ENCODE measurements at places on chromosomes 11 and 22.
A peak's percentile ranks its signal among the peaks of the same experiment; 100 is the strongest.

DNA sequence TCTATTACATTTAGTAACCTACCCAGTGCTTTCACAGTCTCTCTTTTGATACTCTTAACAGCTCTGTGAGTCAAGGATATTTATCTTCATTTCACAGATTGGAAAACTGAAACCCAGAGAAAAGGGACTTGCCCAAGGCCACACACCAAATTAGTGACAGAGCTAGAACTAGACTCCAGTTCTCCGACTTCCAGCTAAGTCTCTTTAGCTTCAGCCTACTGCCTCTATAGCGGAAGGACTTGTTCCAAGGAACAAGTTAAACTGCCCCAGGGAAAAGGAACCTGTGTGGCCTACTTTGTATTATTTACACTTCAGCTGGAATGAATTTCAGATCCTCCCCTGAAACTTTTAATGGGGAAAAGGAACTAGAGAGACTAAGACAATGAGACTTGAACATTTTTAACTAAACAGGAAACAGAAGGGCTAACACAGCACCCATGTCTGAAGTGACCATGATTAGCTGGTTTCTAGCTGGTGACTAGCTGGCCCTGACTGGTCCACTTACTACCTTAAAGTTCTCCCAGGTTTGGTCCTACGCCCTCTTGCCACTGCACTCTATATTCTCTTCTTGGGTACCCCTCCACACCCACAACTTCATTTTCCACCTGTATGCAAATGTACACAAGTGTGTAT is 1.3 kb downstream of the LRRC51 start:
- DNase-seq = no peak

GRCh38 chr11:31303644-31304180 is 65.8 kb downstream of the DCDC1 start:
- no peak for DNase-seq

GRCh38 chr22:36764641-36765040 is 11.3 kb downstream of the IFT27 start:
- DNase-seq = no peak

DNA sequence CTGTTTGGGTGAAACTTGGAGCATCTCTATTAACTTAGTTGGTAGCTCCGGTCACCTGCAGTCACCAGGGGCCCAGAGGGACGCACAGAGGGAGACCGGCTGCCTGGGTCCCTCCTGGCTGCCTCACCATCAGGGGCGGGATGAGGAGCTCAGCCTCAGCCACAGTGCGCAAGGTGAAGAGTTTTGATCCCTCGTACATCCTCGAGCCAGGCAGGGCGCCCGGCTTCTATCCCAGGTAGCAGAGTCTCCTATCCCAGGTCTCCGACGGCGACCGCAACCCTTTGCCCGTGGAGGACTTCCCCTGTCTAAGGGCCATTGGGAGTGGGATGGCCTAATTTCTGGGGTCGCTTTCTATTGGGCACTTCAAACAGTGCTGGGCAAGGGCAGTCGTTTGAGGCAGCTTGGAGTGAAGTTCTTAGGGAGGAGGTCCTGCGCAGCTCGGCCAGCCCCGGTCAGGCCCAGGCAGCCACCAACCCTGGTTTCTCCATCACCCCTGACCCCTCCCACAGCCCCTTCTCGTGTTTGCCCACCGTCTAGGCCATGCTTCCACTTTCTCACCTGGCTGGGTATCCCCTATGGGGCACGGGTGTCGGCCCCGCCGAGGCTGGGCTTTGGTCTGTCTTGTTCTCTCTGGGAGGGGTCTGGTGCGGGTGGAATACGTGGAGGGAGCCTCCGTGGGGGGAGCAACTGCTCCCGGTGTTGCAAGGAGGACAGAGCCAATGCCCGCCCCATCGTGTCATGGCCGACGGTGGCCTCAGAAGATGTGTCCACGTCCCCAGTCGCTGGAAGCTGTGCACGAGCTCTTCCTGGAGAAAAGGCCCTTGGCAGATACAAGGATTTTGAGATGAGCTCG is 3.6 kb upstream of the MRGPRG start:
- DNase-seq = no peak

DNA sequence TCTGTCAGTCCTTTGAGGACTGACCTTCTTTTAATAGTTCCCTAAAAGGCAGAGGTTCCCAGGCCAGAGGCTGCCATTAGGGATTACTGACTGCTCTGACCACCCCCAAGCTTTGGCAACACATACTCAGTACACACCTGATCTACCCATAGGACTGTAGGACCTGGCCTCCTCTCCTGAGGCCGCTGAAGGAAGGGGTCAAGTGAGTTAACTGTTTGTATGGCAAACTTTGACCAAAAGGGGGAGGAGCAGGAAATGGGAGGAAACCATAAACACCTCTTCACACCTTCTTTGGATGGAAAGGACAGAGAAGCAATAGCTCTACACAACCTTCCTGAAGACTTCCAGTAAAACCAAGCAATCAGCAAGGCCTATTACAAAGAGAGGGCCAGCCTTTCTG is 104.0 kb downstream of the APOL5 start:
- no peak for DNase-seq

DNA sequence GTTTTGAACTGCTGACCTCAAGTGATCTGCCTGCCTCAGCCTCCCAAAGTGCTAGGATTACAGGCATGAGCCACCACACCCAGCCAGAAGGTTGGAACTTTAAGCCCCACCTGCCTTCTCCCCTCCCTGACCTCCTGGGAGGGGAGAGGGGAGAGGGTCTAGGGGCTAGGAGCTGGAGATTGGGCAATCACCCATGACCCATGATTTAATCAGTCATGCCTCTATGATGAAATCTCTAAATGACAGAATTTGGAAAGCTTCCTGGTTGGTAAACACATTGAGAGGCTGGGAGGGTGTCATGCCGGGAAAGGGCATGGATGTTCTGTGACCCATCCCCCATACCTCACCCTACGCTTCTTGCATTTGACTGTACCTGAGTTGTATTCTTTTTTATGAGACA is 17.1 kb upstream of the TFIP11 start:
- DNase-seq = no peak

DNA sequence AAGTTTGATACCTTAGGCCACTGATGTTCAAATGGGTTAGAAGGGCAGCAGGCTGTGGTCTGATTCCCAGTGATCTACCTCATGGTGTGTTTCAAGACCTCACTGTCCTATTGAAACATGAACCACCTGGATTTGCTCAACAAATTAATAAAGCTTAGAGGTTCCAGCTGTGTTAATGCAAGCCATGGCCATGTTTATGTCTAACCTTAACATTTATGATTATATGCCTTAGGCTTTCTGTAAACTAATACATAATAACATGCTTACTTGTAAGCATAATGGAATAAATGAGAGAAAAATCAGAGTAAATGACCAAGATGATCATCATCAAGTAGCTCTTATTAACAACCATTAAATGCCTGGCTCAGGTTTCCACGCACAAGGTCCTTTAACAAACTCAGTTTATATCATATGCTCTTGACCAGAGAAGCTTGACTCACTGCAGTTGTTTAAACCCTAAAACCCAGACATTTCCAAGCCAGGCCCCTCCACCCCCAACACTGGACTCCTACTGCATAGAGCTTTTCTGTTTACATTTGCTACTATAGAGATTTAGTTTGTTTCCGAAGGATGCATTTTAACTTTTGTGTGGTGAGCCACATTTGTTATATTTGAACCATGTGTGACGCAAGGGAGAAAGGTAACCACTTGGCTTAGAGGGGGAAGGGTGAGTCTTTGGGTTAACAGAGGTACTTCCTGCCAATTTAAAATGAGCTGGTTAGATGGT is 43.7 kb downstream of the KREMEN1 start:
- no peak for DNase-seq

GRCh38 chr22:30441088-30441487 is 15.5 kb downstream of the MTFP1 start:
- DNase-seq = no peak

DNA sequence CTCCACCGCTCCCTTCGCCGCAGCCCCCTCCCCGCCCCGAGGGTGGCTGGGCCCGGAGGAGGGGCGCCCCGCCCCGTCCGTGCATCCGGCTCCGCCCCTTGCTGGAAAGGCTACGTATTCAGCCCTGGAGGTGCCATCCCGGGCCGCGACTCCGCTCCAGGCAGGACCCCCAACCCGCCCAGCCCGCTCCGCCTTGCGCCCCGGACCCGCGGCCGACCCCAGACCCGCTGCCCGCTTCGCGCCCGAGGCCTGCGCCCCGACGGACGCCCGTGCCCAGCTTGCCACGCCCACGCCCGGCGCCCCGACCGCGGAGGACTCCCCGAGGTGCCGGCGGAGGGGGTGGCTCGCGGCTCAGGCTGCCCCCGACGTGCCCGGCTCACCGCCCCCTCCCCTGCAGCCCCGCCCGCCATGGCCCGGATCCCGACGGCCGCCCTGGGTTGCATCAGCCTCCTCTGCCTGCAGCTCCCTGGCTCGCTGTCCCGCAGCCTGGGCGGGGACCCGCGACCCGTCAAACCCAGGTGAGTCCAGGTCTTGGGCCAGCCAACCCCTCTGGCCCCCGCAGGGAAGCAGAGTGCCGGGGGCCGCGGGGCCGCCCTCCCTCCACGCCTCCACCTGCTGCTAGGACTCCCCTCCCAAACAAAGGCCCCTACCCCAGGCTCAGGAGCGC is at the start of gene ADM2:
Gene ADM2, plus strand, starts transcription at position 104 of the 667 bp plus-strand sequence. Its CDS starts 305 bp downstream, at position 409.
- peak; percentile 50 for DNase-seq

- DNase-seq = no peak
Measured at GRCh38 chr11:93842461-93842860, 8.0 kb downstream of the VSTM5 start.

- DNase-seq = no peak
Measured at GRCh38 chr11:83574519-83574918, 288.4 kb upstream of the CCDC90B start.

- DNase-seq = no peak
Measured at GRCh38 chr22:30909306-30909705, 59.3 kb downstream of the MORC2 start.

DNA sequence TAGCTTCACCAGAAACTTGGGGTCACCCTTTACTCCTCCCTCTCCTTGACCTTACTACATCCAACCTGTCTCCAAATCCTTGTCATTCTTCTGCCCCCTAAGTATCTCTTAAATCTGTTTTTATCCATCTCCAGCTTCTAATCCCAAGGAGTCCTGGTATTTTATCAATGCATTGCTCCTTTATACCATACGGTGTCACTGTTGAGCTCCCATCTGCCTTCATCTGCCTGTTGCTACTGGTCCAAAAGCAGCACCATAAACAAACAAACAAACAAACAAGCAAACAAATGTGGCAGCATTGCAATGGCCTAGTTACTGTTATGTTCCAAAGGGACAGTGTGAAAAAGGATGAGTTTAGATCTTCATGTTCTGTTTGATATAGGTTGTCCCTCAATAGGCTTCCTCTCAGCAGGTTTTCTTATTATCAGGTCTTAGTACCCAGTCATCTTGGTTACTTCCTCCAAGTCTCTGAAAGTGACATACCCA is 34.2 kb downstream of the DNHD1 start:
- DNase-seq = no peak

DNA sequence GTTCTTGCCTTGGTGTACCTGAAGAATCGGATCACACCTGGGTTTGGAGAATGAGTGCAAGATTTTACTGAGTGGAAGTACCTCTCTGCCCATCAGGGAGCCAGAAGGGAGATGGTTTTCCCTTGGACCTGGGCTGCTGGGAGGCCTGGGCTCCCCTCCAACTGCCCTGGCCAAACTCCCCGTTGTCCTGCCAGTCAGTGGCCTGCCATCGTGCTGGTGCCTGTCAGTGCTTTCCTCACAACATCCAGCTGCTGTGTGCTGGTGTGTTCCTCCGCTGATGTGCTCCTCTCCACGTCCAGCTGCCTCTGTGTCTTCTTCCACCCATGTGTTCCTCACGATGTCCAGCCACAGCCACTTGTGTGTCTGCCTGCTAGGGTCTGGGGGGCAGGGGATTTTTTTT is 87.9 kb upstream of the CLPB start:
- no peak for DNase-seq

- DNase-seq = no peak
Measured at GRCh38 chr11:86787656-86788055, 12.7 kb upstream of the PRSS23 start.

GRCh38 chr11:97722065-97722464 is 1298.7 kb upstream of the CNTN5 start:
- no peak for DNase-seq

DNA sequence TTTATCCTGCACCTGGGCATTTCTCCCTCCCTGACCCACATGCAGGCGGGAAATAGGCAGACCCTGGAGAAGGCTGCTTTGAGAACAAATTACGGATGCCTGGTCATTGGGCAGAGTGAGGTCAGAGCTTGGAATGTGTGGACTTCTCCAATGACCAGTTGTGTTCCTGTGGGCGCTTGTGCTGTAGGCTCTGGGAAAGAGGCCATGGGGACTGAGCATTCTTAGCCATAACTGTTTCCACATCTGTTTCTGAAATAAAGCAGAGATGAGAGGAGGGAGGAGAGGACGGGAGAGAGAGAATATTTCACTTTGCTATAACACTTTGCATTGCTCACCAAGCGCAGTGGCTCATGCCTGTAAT is 11.2 kb upstream of the TMEM184B start:
- no peak for DNase-seq

DNA sequence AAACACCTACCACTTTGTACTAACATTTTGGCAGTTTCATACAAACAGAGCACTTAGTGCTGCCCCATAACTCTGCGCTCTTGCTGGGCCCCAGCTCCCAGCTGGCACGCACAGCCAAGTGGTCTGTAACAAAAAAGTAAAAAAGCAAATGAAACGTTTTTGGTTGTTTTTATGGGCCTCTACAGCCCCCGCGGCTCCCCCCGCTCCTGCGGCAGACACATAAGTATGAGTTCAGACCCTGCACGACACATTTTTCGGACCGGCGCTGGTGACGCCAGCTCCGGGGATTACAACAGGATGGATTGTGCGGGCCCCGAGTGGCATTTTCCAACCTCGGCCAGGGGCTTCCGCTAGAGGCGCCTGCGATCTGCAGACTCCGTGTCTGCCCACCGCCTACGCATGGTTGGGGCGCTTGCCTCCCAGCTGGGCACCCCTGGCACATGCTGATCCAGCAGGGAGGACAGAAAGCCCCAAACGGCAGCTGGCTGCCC is 418.2 kb downstream of the SOX6 start:
- DNase-seq = no peak

- no peak for DNase-seq
Measured at GRCh38 chr11:17932472-17932871, 80.4 kb downstream of the SERGEF start.

GRCh38 chr11:117327567-117328374 is at the start of gene CEP164:
Gene CEP164, plus strand, starts transcription at chr11:117327854. Its CDS starts 10,733 bp downstream, at chr11:117338587.
- DNase-seq = peak; percentile 93

GRCh38 chr22:20905415-20906386 is 11.5 kb upstream of the CRKL start:
- DNase-seq = no peak

DNA sequence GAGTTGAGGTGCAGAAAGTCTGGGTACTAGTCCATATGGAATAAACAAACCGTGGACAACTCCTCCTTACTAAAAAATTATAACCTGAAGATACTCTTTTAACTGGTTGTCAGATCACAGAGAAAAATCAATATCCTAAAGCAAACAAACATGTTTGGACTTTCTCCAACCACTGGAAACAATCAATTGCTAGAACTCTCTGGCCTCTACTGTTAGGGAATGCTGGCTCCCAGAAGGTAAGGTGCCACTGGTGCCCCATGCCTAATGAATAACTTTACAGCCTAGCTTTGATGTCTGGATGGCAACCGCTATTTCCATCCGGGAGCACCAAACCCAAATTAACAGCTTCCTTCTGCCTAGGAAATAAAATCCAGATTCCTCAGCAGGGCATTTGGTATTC is 74.5 kb downstream of the AMBRA1 start:
- DNase-seq = no peak

GRCh38 chr11:1699771-1700170 is 2.8 kb downstream of the KRTAP5-6 start:
- no peak for DNase-seq

Data from stimulated activated CD8-positive, alpha-beta memory T cell treated with anti-CD3 and anti-CD28 coated beads, Interleukin-15, amount 100 ng/mL, for 4 hours (primary cell).